Inflammatory macrophage treated with lipopolysaccharide for 4 hours (primary cell): ENCODE measurements at places on chromosomes 2 and 18.

- DNase-seq = no peak
Measured at GRCh38 chr2:205682971-205683501, 735 bp downstream of the NRP2 start.

- no peak for DNase-seq
Measured at GRCh38 chr18:53764086-53764485, 460.4 kb downstream of the MBD2 start.

GRCh38 chr2:4604767-4605166 lies 901.4 kb downstream of the DCDC2C start:
- DNase-seq = no peak

DNA sequence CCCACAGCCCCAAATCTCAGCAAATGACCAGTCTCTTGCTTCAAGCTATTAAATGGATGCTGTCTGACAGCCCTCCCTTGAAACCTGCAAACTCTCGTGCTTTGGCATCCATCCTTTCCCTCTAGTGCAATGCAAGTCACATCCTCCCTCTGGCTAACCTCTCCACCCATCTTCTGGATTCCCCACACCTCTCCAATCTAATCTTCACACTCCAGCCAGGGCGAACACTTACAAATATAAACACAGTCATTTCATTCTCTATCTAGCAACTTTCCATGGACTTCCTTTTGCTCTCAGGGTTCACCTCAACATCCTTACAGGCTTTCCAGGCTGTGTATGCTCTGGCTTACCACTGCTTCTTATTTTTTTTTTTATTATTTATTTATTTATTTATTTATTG lies 10.1 kb upstream of the NARS1 start:
- DNase-seq = no peak

- DNase-seq = peak; percentile 40
Measured at GRCh38 chr2:39008665-39009064, 112.2 kb downstream of the SOS1 start.

- no peak for DNase-seq
Measured at GRCh38 chr2:19787134-19787533, 114.6 kb downstream of the TTC32 start.

DNA sequence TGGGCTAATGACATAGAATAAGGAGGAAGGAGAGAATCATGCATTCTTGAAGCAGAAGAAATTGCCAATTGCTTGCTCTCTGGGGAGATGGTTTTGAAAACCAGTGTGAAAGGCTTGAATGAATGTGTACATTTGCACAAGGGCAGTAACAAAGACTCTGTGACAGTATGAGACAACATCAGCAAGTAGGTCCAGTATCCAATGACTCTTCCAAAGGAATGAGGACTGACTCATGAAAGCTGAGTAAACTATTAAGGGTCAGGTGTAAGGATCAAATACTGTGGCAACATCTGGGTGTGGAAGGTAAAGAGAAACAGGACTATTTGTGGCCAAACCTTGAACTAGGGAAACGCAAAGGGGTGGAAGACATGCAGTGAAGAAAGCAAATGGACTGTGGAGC lies 886.0 kb upstream of the CHAC2 start:
- DNase-seq = no peak

DNA sequence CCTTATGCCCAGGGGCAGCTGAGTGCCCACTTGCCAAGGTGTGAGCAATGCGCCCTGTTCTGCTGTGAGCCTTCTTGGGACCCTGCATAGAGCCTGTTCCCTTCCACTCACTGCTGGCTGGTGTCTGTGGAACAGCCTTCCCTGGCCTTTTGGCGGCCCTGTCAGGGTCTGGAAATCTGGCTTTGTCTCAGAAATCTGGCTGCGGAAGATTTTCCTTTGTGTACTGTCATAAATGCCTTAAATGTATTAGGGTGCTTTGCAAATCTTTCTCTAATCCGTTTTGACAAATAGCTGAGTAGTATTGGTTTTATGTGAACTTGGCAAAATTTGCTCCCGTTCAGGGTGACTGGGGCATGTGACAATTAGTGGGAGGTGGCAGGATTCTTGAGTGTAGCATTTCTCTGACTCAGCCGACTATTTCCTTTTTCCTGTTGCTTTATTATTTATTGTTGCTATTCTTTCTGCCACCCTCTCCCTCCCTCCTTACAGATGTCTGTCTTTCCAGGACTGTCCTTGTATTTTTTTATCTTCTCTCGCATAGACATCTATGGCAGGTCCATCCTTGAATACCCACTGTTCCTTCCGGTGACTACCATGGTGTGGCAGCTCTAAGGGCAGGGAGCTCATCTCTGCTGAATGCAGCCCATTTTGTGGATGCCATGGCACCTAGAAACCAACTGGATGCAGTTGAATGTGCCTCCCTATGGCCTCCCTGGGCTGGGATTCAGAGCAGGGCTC lies 41.8 kb downstream of the LDLRAD4 start:
- DNase-seq = peak; percentile 72

DNA sequence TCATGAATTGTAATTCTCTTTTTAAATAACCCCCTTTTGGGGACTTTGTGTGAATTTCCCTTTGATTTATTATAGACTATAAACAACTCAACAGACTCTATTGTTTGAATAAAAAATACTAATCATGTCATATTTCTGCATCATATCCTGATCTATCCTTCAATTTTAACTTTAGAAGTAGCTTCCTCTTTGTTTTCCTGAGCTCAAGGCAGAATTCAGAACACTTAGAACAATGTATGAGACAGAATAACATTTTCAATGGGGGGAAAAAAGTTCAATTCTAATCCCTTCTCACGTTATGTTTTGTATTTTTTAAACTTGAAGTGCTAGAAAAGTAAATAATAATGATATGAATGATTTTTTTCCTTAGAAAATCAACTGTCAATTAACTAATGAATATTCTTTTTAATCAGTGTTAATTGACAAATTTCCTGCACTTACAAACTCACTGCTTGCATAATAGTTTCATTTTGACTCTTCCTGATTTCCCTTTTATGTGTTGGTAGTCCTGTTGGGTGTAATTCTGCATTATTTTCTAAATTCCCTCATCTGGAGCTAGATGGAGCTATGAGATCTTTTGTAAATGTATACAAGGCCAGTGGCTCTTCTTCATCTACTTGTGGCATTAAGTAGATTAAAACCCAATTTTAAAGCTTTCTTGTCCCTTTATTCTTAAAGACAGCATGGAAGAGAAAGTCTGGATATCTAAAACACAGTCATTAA lies 326.1 kb downstream of the PARD3B start:
- DNase-seq = peak; percentile 75

DNA sequence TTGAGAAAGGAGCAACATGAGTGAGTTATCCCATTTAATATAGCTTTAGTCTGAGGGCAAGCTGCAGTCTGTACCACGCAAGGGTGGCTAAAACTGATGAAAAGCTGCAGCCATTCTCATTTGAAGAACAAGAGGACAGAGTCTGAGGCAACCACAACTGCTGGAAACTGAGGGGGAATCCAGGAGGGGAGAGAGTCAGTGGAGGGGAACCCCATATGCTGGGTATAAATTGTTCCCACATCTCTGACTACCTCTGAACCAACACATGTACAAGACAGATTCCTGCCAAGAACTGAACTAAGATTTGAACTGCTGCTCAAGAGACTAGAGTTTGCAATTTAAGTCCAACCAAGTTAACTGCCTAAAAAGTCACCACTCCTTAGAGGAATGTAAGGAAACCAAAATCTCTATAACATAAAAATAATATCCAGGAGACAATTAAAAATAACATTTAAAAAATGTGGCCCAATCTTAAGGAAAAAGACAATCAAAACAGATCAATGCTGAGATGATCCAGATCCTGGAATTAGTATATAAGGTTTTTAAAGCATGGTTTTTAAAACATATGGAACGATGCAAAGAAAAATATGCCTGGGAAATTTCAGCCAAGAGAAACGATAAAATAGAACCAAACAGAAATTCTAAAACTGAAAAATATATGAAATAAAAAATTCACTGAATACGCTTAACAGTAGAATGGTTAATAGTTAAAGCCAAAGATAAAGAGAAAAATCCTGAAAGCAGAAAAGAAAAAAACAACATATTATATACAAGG lies 11.2 kb downstream of the CWC22 start:
- DNase-seq = no peak

- no peak for DNase-seq
Measured at GRCh38 chr2:24704692-24705091, 88.5 kb downstream of the PTRHD1 start.

- DNase-seq = peak; percentile 32
Measured at GRCh38 chr2:64533882-64534281, 9.8 kb downstream of the AFTPH start.

- DNase-seq = peak; percentile 90
Measured at GRCh38 chr2:101736861-101737291, 39.4 kb downstream of the MAP4K4 start.

DNA sequence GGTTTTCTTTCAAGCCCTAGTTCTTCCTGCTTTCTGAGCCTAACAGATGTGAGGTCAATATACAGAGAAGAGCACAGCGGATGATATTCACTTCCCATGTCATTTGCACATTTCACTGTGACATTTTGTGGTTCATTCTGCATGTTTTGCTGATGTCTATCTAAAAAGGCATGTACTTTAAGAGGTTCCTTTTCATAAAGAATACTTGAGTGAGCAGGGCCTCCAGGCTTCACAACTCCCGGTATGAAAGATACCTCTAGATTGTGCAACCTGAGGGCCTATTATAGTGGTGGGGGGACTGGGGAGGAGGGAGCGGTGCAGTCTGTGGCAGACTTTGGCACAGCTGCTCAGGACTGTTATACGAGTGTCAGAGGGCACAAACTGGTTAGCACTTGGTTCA lies 54.6 kb downstream of the CPO start:
- DNase-seq = no peak

DNA sequence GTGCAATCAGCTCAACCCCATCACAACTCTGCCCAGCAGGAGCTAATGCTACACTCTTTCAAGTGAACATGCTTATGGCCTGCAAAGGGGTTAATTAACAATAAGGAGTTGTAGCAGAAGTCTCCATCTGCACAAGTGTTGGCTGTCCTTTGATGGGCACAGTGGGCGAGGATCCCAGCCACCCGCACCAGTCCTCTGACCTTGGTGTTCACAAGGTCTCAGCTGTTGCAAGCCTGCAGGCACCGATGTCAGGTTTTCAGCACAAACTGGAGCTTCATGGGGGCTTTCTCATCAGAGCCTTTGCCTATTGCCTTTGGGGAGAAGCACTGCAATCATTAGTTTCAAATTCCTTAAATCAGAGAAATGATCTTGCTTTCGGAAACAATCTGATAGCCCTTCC lies 60.9 kb upstream of the TMEM178A start:
- no peak for DNase-seq

DNA sequence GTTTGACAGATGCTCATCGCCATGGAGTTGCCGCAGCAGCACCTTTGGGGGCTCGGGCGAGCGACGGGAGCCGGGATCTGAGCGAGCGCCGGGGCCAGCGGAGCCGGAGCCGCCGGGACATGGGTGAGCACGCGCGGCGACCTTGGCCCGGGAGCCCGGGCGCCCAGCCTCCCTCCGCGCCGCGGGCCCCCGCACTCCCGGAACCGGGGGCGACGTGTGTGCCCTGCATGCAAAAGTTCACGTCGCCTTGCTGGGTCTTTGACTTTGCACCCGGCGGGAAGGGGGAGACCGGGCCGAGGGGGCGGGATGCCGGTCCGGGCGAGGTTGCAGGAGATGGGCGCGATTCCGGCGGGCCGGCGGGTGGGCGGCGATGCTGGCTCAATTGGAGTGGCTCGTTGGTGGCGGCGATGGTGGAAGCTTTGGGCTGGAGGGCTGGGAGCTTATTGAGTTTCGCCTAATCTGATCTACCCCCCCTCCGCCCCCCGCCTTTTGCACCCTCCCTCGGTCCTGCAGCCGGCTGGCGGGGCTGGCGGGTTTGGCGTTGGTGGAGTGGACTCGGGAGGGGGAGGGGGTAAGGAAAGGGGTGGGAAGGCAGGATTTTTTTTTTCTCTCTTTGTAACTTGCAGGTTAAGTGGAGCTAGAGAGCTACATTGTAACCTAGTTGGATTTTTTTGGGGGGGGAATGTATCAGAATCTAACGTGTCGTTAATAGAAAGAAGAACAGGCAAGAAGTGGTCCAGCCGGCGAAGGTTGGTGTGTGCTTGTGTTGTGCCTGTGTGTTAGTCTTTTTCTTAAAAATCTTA lies at the start of gene SETBP1:
Gene SETBP1, plus strand, starts transcription at position 616 of the 803 bp plus-strand sequence. CDS start 20,459 bp downstream, outside the sequence.
- no peak for DNase-seq

- DNase-seq = no peak
Measured at GRCh38 chr2:238515377-238515776, 88.7 kb downstream of the ASB1 start.

- DNase-seq = no peak
Measured at GRCh38 chr2:132466428-132467028, 49.9 kb downstream of the GPR39 start.

GRCh38 chr18:45775241-45775676 lies 50.2 kb upstream of the SIGLEC15 start:
- peak; percentile 82 for DNase-seq

DNA sequence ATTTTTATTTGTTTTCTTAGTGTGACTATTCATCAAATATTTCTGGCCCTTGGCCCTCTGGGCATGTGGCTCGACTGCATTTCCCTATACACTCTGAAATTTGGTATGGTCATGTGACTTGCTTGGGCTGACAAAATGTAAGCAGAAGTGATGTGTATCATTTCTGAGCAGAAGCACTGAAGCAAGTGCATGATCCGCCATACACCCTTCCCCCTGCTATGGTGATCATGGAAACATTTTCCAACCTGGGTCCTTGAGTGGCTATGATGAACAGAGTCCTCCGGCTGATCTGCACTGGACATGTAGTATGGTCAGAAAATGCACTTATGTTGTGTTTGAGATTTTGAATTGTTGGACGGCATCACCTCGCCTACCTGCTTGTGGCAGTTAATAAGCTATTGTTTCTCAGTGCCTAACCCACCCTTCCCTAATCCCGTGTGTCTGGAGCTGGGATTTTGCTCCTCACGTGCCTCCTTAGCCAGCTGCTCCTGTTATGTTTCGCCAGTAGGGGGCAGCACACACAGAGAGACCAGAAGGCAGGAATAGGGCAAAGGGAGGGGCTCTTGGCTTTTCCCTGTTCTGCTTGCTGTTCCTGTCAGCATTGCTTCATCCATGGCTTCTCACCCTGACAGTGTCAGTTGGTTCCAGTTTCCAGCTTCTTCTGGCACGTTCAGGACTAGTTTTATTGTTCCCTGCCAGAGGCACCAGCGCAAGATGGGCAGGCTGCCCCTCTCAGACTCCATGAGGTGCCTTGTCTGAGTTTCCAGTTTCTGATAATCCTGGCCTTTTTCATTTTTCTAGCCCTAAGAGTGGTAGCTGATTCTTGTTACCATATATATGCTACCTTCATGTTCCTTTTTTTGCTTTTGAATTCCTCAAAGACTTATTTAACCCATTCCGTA lies 207.4 kb downstream of the ARL6IP6 start:
- DNase-seq = peak; percentile 42

GRCh38 chr2:239726091-239726591 lies 299.0 kb downstream of the NDUFA10 start:
- no peak for DNase-seq

GRCh38 chr2:237662671-237663093 lies 35.3 kb downstream of the LRRFIP1 start:
- DNase-seq = peak; percentile 96

- DNase-seq = no peak
Measured at GRCh38 chr2:2326068-2327040, 4.7 kb downstream of the MYT1L start.
